Mesothelial cell of epicardium (in vitro differentiated cells): ENCODE measurements at places on chromosomes 7 and 10.
A peak's percentile ranks its signal among the peaks of the same experiment; 100 is the strongest.

DNA sequence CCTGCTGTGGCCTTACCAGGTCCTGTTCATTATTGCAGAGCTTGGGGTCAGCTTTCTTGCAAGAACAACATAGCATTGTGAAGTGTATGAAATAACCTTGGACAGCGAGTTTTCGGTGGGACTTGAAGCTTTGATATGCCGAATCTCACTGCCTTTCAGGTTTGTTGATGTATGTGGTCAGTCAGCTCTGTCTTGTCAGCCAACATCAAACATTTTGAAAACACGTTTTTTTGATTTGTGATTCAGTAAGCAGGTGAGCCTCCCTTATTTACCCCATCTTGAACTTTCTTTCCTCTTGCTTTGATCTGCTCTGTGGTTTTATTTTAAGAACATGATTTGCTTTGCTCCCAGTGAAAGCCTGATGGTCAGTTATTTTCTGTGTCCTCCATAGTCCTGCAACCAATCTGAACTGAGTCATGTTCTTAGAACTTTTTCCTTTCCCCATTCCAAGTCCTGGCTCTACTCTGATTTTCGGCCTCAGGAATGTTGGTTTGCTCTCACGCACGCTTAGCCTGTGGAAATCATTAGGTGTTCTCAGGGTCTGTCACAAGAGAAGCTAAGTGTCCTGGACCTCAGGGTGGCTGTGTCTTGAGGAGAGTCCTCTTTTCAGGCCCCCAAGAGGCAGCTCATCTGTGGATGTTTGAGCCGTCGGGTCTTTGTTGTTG lies 8.7 kb downstream of the WBP1L start:
- no peak for DNase-seq

GRCh38 chr7:136555933-136556332 lies 312.5 kb upstream of the CHRM2 start:
- DNase-seq = no peak

- DNase-seq = no peak
Observed at GRCh38 chr10:78819361-78820006, 249.3 kb upstream of the ZMIZ1 start.

DNA sequence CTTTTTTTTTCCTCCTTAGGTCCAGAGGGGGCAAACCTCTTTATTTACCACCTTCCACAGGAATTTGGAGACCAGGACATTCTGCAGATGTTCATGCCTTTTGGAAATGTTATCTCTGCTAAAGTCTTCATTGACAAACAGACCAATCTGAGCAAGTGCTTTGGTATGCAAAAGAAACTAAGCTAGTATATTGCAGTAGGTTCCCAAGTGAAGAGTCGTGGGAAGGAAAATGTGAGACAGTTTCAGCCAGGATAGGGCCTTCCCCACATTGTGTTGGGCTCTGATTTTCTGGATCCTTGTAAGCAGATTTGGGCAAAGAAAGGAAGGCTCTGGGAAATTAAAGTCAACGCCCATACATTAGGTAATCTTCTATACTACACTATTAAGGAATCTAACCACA lies 285.6 kb downstream of the USP6NL start:
- no peak for DNase-seq

DNA sequence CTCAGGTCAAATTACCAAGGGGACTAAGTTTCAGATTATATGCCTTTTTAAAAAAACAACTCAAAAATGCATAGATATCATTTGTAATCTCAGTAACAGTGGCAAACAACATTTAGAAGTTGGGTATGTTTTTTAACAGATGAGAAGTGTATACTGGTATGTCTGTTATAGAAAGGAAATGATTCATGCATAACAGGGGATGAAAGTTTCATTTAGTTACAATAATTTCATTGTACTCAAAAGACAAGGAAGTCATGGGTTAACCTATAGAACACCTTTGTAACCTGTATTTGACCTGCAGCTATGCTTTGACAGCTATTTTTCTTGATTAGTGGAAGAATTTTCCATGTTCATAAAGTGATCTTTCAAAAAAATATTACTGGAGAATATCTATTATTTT lies 35.4 kb upstream of the FAM133B start:
- DNase-seq = no peak

DNA sequence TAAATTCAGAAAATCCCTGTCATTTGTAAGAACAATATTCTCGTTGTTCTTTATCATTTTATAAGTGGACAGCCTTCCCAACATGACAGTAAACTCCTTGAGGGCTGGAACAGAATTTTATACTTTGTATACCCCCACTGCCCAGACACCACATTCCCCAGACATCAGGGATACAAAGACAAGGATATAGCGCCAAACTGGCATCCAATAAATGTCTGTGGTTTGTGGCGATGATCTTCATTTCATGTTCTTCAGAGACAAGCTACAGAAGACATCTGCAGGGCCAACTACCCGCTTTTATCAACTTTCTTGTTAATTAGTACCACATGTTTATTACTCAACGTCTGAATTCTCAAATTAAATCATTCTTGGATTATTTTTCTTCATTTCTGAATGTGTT lies 155.9 kb downstream of the ATE1 start:
- no peak for DNase-seq

DNA sequence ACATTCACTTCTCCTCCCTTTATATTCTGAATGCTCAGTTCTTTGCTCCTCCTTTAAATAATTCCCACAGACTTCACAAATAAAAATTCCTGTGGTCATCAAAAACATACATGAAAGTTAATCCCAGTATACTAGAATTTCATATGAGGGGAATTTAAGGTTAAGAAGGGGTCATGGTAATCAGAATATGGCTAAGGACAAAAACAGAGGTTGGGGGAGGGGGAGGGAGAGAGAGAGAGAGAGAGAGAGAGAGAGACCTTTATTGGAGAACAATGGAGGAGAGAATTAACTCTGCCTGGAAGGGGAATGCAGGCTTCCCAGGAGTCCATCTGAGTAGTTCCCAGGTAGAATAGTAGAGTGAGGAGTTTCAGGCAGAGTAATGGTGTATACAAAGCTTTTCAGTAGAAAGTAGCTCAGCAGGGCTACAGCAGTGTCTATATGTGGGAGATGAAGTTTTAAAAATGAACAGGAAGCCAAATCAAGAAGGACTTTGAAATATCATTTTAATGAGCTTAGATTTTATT lies 5.2 kb upstream of the CUBN start:
- no peak for DNase-seq

GRCh38 chr10:106571192-106571946 lies 593.1 kb downstream of the SORCS1 start:
- DNase-seq = no peak

DNA sequence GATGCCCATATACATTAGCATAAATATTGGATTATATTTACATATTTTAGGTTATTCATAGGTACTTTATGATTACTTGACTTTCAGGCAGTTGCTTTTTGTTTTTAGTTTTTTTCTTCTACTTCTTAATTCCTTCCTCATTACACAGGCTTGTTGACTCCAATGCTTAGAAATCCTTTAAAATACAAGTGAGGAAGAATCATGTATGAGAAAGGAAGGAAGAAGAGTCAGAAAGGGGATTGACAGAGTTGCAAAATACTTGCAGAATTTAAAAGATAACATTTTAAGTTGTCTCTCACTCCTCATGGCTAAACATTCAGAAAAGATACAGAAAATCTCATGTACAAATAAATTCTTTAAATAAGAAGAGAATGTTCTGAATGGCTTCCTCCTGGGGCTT lies 61.9 kb downstream of the ATXN7L1 start:
- no peak for DNase-seq

- DNase-seq = no peak
Observed at GRCh38 chr10:19347621-19348020, 299.0 kb downstream of the MALRD1 start.

GRCh38 chr7:37410305-37411229 lies 38.1 kb downstream of the ELMO1 start:
- no peak for DNase-seq

DNA sequence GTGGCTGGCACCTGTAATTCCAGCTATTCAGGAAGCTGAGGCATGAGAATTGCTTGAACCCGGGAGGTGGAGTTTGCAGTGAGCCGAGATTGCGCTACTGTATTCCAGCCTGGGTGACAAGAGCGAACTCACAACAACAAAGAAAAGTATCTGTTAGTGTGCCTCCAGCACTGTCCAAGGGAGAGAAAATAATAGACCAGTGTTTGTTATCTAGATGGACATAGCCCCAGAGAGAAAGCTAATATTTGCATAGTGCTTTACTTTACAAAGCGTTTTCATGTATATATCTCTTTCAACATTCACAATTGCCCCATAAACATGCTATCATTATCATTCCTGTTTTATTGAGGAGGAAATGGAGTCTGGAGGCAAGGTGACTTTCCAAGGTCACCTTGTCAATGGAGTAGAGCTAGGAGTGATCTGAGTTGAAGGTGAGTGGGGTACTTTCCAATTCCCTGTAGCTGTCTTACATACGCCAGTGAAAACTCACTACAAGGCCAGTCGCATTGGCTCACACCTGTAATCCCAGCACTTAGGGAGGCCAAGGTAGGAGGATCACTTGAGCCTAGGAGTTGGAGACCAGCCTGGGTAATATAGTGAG lies 49.7 kb upstream of the KIF5B start:
- DNase-seq = no peak

- no peak for DNase-seq
Observed at GRCh38 chr7:114472896-114473512, 58.4 kb downstream of the FOXP2 start.

DNA sequence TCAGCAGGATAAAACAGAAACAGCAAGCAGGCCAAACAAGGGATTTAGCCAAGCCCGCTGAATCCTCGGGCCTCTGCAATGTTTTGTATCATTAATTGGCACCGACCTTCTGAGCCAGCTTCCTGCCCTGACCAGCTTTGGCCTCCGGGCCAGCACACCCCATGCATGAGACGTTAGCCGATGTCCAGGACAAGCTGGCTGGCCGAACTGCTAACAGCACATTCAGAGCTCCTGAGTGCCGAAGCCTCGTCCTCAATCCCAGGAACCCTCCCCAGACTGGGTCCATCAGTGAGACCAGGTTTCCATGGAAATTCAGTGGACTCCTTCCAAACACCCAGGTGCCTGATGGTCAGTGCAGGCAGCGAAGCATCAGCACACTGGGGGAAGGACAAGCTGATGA lies 134.3 kb upstream of the PFKP start:
- no peak for DNase-seq

DNA sequence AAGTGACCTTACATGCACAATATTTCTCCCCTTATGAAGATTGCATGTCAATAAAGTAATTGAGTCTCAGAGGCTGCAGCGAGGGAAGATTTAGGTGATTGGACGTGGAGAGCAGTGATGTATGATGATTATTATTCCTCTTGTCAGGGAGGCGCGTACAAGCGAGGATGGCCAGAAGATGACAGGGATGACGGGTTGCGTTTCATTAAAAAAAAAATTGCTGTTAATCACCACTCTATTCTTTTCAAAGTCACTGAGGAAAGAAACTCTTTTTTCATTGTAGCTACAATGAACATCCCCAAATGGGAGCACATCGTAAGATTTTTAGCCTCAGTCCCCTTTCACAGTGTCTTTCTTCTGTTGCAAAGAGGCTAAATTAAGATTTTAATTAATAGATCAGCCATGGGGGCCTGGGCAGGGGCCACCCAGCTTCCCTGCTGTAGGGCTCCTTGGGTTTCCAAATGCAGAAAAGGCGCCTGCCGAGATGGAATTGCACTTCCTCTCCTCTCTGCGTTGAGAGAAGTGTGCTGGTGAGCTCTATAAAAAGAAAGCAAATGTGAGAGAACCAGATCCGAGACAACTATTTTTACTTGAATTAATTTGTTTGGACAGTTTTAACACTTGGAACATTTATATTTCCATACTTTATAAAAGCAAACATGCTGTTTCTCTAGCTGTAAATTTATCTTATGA lies 998.1 kb downstream of the LRMDA start:
- no peak for DNase-seq

DNA sequence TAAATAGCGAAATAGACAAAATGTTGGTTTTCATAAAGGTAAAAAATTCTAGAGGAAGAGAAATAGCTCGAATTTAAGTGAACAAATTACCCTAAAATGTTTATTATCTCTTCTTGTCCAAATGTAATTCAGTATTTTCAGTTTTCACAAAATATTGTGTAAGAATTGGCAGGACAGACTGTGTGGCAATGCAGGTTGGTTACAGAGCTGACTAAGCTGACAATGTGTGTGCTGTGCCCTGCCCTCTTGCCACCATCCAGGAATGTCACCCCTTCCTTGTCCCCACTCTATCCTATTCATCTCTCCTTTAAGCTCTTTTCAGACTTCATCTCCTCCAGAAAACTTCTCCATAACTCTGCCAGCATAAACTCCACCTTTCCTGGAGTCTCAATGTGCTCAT lies 46.1 kb downstream of the COL28A1 start:
- DNase-seq = no peak

GRCh38 chr7:105940109-105940508 lies 23.0 kb upstream of the CDHR3 start:
- no peak for DNase-seq

DNA sequence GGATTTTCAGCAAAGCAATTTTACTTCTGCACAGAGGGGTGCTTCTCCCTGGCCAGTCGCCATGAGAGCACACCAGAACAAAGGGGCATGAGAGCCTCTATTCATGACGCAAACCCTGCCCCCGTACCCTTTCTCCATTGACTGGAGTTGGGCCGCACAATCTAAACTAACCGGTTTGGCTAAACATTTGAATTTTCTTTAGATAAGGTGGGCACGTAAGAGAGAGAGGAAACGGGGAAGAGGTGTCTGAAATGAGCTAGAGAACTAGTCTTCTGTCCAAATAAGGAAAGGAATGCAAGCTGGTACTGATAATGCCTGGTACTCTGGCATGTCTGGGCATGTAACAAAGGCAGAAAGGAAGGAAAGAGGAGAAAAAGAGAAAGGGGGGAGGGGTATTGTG lies 13.2 kb upstream of the SCIN start:
- DNase-seq = no peak

DNA sequence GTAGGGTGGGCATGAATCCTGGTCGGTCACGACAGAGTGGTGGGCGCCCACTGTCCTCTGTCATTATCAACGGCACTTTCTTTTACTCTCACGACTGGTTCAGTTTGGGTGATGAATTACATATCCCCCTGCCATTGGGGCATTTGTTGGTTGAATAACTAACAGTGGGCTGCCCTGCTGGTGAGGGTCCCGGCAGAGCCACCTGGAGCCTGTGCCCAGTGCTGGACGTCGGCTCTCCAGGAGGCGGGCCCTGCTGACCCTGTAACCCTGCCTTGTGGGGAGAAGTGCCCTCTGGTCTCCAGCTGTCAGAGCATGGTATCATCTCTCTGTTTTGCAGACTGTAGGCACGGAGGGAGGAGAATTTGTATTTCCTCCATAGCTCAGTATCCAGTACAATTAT lies 199.1 kb downstream of the GLRX3 start:
- DNase-seq = no peak

- DNase-seq = no peak
Observed at GRCh38 chr7:105589356-105590077, 8.2 kb upstream of the EFCAB10 start.

- no peak for DNase-seq
Observed at GRCh38 chr10:99548041-99548530, 15.3 kb downstream of the NKX2-3 start.

DNA sequence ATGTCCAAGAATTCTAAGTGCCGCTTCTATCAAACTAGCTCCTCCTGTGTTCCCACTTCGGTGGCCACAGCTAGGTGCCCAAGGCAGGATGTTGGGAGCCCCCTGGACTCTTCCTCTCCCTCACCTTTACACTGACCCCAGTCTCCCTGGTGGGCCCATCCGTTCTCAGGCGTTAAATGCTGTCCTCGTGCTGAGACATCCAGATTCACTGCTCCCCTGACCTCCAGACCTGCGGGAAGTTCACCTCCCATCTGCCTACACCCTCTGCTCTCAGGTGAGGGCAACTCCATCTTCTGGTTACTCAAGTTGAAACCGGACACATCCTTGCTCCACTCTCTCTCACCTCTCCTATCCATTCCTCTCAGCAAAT lies 114.3 kb downstream of the ARHGAP22 start:
- no peak for DNase-seq

GRCh38 chr10:71964098-71964742 lies at the start of gene CHST3:
Gene CHST3 (plus strand): TSS chr10:71964395. CDS start chr10:72005843, 41,448 bp downstream.
- DNase-seq = peak; percentile 41

- no peak for DNase-seq
Observed at GRCh38 chr10:132499367-132499685, 38.3 kb upstream of the INPP5A start.
